Activated CD8-positive, alpha-beta memory T cell treated with anti-CD3 and anti-CD28 coated beads for 36 hours (primary cell): ENCODE measurements at places on chromosomes 7 and 10. TPM values are rescaled to one million over a fixed set of nuclear protein-coding genes. Genes with fewer than 3 reads are reported as not detected.

ZP3 gene
- total RNA-seq = 1.6 TPM

MET gene
- total RNA-seq = 2.8 TPM

GIMAP6 gene
- 26.5 TPM for total RNA-seq

BHLHA15 gene
- 0.82 TPM for total RNA-seq

NRF1 gene
- 21.8 TPM for total RNA-seq

HOXA2 gene
- total RNA-seq = not detected

SPDYE1 gene
- total RNA-seq = not detected

FAM237B gene
- not detected for total RNA-seq

ACTL6B gene
- total RNA-seq = not detected

EPO gene
- 0.15 TPM for total RNA-seq

CLDN15 gene
- 18.8 TPM for total RNA-seq
